H4 (cell line): ENCODE measurements at places on chromosomes 3 and 15.

DNA sequence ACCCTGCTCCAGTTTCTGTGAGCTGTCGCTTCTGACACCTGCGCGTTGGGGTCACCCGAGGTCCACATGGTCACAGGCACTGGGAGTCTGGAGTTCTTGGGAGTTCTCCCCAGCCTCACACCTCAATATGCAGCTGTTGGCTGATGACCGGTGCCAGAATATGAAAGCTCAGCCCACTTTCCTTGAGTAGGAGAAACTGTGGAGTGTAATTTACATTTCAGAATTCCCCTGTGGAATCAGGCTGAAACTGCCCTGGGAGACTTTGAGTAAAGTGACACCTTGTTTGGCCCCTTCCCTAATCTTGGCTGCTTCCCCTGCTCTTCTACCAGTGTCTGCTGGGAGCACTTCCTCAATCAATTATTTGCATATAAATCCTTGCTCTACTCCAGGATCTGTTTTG, 255.9 kb downstream of the NFKBIZ start:
- DNase-seq = no peak

- no peak for DNase-seq
Observed at GRCh38 chr3:26237036-26237682, 385.4 kb upstream of the LRRC3B start.

- DNase-seq = no peak
Observed at GRCh38 chr3:183331498-183331897, 78.4 kb downstream of the B3GNT5 start.

GRCh38 chr3:64837986-64838735, 150.4 kb upstream of the ADAMTS9 start:
- no peak for DNase-seq

DNA sequence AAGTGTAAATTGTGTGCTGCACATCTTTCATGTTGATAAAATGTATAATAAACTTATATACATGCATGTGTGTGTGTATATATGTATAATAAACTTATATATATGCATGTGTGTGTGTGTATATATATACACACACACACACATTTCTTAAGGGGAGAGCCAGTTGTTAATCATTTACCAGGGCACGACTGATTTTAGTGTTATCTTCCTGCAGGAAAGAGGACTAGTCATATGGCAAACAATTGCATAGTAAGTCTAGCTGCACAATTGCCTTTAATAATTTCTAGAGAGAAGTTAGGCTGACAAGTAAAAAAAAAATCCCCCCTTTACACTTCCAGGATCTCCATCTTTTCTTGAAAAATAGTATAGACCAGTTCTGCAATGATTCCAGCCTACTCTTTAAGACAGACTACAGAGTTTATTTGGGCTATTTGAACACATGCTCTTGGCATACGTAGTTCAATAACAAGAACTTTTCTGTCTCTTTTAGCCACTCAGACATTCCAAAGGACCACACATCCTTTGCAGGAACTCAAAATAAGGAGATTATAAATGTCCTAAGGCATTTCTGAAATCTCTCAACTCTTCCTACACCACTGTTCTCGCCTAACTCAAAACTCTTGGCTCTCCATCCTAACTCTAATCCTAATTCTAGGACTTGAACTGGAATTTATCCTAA, 163.6 kb upstream of the SETMAR start:
- no peak for DNase-seq

DNA sequence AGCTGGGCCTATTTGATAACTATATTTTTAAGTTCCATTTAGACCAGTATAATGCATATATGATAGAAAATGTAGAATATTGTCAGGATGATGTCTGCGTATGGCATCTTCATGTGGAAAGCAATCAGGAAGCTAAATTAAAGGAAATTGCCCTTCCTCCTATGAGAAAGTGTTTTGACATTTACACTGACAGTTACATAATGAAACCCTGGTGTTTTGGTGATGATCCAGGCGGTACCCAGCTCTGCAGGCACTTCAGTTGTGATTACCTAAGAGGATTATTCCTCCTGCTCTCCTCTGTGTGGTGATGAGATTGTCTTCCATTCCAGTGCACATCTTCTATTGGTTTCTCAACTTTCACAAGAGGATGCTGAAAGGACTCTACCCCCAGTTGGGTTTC, 126.5 kb upstream of the MITF start:
- no peak for DNase-seq

DNA sequence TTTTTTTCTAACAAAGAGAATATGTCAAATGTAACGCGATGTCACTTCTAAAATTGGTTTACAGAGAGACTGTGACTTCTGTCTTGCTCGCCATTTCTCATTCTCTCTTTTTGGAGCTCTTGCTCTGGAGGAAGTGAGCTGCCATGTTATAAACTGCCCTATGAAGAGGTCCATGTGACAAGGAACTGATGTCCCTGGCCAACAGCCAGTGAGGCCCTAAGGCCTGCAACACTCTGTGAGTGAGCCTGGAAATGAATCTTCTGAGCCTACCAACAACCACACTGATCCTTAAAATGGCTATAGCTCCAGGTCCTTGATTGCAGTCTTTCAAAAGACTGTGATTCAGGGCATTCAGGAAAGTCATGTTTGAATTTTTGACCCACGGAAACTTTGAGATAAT, 49.9 kb downstream of the NMD3 start:
- no peak for DNase-seq

GRCh38 chr3:111593666-111594065, 1.5 kb downstream of the ZBED2 start:
- DNase-seq = no peak

- DNase-seq = peak; percentile 10
Observed at GRCh38 chr3:25473246-25473645, 45.2 kb downstream of the RARB start.

GRCh38 chr3:158169091-158169491, 59.2 kb downstream of the RSRC1 start:
- no peak for DNase-seq
